ENCODE measurements at places on chromosomes 11 and 22.

- no peak for DNase-seq
Observed at GRCh38 chr11:122775675-122776271, 62.5 kb upstream of the CRTAM start.

GRCh38 chr11:121904148-121904547 lies 211.9 kb downstream of the BLID start:
- DNase-seq = no peak

- no peak for DNase-seq
Observed at GRCh38 chr11:77180346-77180745, 52.3 kb downstream of the MYO7A start.

DNA sequence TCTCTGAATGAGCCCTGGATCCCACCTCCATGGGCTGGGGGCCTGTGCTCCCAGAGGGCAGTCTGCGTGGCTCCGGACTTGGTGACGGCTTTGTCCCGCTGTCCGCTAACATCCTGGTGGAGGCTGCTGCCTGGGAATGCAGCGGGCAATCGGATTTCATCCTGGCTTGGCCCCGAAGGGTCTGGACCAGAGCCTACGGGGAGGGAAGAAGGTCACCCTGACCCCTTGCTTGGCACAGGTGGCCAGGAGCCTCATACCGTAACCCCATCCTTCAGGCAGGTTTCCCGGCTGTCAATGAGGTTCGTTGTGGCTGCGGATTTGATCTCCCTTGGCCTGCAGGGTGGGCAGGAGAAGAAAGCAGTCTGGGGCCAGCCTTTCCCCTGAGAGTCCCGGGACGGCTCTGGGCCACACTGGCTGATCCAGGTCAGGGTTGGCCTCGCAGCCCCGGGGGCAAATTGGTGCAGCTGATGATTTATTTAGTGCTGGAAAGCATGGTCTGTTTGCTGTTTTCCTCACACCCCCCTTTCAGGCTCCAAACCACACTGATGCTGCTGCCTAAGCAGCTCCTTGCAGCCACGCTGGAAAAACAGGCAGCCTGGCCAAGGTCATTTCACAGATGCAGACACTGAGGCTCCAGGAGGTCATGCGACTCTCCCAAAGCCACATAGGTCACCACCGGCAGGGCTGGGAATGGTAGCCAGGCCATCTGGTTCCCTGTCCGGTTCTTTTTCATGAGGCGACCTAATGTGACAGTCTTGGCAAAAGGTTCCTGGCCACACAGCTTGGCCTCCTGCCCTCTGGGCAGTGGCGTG lies 15.0 kb downstream of the PRDM11 start:
- no peak for DNase-seq

DNA sequence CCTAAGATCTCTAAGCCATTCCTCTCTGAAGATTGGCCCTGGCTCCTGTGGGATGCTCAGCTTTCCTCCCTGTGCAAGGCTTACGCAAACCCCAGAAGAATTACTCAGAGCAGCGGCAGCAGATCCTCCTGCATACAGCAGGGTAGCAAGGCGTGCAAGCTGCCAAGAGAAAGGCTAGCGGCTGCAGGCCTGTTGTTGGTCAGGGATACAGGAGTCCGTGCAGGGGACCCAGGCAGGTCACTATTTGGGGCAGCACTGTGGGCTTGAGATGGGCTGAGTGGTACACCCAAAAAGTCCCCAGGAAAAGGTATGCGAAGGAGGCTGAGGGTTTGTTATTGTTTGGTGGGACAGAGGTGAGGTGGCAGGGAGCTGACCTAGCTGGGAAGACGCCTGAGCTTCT lies 1.5 kb downstream of the GLB1L2 start:
- DNase-seq = no peak

GRCh38 chr11:34351687-34352469 lies 5.9 kb downstream of the ABTB2 start:
- no peak for DNase-seq

GRCh38 chr11:2361565-2361964 lies 15.5 kb upstream of the CD81 start:
- DNase-seq = no peak

GRCh38 chr11:131792243-131792642 lies 421.8 kb downstream of the NTM start:
- DNase-seq = no peak

GRCh38 chr22:36052505-36052941 lies 23.9 kb upstream of the RBFOX2 start:
- DNase-seq = no peak

- DNase-seq = no peak
Observed at GRCh38 chr22:36110306-36110881, 50.2 kb downstream of the APOL3 start.

GRCh38 chr11:122714004-122714403 lies 58.5 kb downstream of the UBASH3B start:
- DNase-seq = no peak

GRCh38 chr11:19168090-19168489 lies 33.7 kb downstream of the CSRP3 start:
- DNase-seq = no peak

DNA sequence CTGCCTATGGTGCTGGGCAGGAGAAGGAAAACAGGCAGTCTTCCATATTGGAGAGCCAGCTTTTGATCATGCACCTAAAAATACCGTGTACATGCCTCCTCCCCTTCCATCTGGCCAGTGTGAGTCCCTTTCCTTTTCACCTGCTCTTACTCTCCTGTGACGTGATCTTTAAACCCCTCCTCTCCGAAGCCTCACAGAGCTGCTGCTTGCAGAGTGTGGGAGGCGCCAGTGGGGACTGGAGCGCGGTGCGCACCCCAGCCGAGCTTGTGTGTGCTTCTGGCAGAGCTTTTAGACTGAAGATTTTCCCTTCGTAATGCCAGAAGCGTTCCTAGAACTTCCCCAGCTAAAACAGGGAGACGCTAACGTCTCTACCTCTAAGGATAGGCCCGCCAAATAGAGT lies 29.8 kb downstream of the MUC6 start:
- DNase-seq = peak; percentile 60

GRCh38 chr11:126281666-126282175 lies 1.2 kb upstream of the TIRAP start:
- no peak for DNase-seq

DNA sequence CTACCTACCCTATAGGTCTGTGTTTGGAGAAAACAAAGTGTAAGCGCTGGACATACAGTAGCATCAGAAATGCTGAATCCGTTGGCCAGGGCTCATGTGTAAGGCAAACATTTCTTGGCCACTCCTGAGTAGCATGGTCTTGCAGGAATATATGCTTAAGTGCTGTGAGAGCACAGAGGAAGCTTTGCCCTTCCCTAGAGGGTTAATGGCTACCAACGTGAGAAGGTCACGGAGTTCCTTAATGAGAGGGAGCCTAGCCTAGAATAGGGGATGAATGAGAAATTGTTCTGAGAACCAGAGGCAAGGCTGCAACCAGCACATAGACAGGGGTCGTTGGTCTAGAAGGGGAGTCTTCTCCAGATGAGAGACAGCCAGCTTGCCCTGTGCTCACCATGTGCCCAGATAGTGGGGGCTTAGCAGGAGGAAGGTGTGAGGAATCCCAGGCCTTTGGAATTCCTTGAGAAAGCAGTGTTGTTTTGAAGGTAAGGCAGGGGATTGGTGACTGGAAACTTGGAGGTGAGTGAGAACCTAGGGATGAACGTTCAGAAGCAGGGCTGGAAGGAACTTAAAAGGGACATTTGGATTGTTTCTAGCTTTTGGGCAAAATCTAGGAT lies 29.5 kb downstream of the RCOR2 start:
- DNase-seq = no peak

- no peak for DNase-seq
Observed at GRCh38 chr22:35457729-35458546, 58.0 kb downstream of the MCM5 start.

GRCh38 chr11:99068832-99069231 lies 48.1 kb downstream of the CNTN5 start:
- DNase-seq = no peak

- no peak for DNase-seq
Observed at GRCh38 chr11:65858681-65859087, 704 bp upstream of the CFL1 start.

DNA sequence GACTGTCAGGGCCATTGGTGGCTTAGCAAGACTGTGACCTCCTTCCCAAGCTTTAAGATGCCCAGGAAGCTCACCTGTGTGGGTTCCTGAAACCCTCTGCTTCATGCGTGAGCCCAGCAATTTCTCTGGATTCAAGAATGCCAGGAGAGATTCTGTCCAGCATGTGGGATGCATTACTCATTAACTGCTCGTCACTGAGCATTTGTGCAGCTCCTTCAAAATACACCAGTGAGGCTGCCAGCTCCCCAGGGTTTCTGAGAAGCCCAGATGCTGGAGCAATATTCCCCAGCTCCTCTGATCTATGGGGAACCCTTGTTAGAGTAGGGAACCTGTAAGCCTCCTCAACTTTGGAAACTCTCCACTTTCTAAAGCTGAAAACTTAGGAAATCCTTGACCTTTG lies 126.5 kb downstream of the CHST1 start:
- DNase-seq = no peak

- DNase-seq = peak; percentile 68
Observed at GRCh38 chr22:23069502-23070357, 589 bp upstream of the GNAZ start.

DNA sequence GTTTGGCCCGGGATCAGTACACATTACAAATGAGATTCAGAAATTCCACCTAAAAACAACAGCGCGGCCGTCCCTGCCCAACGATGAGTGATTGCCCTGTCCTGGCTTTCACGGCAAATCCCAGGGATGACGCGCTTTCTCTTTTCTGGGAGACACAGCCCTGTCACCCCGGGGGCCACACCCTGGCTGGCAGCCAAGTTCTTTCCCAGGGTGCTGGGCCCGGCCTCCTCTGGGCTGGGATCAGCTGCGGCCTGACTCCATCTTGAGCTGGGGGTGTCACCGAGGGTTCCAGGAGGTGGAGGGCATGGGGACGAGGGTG lies 82.7 kb downstream of the FBLN1 start:
- DNase-seq = no peak

- no peak for DNase-seq
Observed at GRCh38 chr11:77993902-77994301, 566 bp downstream of the INTS4 start.

DNA sequence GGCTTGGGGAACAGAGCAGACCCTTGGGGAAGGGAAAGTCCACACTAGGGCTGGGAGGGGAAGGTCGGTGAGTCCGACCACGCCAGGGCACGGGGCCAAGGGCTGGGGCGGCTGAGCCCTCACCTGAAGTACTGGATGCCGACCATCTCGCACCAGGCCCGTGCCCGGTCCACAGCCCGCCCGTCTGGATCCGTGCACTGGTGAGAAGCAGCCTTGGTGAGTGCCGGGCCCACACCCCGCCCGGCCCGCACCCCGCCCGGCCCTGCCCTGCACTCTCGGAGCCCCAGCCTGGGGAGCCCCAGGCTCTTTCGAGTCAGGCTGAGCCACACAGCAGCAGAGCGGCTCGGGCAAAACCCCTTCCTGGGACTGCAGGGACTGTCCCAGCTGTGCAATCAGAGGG lies 1.9 kb upstream of the BAIAP2L2 start:
- no peak for DNase-seq

DNA sequence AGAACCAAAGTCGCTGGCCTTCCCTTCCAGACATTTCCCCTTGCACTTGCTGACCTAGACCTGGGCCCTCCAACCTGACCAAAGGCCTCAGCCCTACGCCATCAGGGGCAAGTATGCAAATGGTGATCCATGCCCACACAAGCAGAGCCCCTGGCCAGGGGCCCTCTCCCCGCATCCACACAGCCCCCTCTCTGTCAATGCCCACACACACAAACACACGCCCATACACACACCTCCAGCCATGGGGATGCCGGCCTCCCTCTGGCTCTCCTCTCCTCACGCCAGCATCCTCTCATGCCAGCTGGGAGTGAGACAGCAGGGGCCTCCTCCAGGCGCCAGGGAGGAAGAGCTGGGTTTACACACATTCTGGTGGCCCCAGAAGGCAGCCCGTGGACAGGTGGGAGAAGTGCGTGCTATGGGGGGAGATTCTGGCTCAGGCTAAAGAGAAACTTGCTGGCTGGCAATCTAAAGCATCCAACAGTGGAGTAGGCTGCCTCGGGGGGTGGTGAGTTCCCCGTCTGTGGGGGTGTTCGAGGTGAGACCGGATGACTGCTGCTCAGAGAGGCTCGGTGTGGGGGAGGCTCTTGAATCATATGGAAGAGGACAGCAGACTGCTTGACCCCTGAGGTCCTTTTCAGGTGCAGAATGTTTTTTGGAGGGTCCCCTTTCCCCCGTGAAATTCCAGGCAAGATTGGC lies 4.8 kb downstream of the NRXN2 start:
- DNase-seq = no peak

DNA sequence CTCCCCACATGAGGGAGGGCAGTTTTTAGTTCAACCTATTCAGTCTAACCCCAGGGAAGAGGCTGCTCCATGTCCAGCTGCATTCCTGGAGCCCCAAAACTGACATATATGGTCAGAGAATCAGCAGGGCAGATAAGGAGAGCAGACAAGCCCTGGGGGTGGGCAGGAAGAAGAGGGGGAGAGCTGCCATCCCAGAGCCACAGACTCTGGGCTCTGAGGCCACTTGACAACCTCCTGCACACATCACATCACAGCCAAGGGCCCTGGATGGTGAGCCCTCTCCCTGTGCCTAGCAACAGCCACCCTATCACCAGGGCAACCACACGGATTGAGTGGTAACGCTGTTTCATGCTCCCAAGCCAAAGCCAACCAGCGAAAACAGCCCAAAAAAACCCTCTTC lies 3.1 kb downstream of the ARHGAP1 start:
- DNase-seq = no peak

DNA sequence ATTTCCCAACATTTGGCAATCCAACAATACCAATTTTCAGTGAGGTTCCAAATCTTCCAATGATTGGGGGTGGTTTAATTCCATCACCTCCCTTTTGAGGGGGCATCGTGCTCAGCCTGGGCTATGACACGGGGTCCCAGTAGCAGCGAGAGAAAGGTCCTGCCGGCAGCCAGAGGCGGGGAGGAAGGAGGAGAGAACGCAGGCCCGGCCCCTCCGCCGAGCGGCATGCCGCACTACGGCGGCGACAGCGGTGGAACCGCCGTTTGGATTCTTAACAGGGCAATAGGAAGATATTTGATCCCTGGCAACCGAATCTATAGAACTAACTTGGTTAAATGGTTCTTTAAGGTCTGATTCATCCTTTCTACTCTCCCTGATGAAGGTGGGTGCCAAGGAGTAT lies 18.3 kb upstream of the NDUFA6 start:
- no peak for DNase-seq

DNA sequence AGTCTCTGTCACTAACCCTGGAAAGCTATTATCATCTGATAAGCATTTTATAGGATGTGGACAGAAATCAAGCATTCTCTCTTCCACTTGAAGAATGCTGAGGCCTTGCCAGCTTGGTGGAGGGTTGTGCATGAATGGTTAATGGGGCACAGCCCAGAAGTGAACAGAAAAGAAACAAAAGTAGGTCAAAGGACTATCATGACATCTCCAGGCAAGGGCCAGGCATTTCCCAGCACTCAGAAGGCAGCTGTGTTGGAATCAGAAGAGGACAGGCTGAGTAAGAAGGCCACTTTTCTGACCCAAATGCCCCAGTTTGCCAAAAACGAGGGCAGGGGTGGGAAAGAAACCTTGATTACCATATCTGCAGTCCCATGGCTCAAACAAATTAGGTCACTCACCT lies 12.4 kb downstream of the TENM4 start:
- no peak for DNase-seq

DNA sequence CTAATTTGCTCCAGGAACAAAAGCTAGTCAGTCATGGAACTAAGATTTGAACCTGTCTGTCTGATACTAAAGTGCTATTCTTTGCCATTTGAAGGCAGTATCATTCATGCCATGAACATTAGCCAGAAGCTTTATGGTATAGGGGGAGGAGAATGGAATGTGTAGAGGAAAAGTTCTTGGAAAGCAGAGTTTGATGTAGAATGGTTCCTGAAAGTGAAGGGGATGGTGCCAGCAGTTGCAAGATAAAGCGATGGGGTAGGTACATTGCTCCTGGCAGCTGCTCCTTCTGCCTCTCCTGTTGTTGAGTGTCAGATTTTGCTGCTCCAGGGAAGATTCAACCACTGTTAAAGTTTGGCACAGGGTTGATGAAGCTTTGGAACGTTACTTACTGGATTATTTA lies 53.4 kb downstream of the ARHGAP42 start:
- DNase-seq = peak; percentile 11

All from SHP77 (cell line).